ENCODE measurements at places on chromosomes 5 and 9.

GRCh38 chr5:100004969-100005368, 530.2 kb upstream of the FAM174A start:
- no peak for DNase-seq

- DNase-seq = no peak
Observed at GRCh38 chr9:113853333-113853732, 22.8 kb upstream of the ZNF618 start.

- DNase-seq = no peak
Observed at GRCh38 chr5:160835376-160835775, 16.6 kb downstream of the ATP10B start.

GRCh38 chr9:79673614-79674013, 101.8 kb downstream of the TLE4 start:
- DNase-seq = no peak

GRCh38 chr5:43042176-43042625, 2.1 kb upstream of the ANXA2R start:
- peak; percentile 72 for DNase-seq

- DNase-seq = no peak
Observed at GRCh38 chr9:84793251-84793650, 123.7 kb downstream of the NTRK2 start.

GRCh38 chr9:33438926-33439680, 8.3 kb downstream of the AQP3 start:
- no peak for DNase-seq

DNA sequence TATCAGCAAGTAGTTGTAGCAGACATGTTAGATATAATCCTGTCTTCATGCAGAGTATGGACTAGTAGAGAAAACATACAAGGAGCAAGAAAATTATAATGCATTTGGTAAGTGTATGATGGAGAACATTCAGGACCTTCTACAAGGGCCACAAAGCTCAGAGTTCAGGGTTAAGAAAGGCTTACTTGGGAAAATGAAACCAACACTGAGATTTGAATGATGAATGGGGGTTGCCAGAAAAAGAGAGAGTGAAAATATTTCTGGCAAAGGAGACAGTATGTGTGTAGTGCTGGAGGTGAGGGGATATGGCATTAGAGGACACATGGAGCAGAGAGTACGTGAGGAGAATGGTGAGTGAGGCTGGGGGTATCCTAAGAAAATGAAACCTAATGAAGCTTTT, 169.8 kb upstream of the STK32A start:
- no peak for DNase-seq

DNA sequence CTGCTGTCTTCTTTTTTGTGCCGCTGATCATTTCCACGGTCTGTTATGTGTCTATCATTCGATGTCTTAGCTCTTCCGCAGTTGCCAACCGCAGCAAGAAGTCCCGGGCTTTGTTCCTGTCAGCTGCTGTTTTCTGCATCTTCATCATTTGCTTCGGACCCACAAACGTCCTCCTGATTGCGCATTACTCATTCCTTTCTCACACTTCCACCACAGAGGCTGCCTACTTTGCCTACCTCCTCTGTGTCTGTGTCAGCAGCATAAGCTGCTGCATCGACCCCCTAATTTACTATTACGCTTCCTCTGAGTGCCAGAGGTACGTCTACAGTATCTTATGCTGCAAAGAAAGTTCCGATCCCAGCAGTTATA, 17.1 kb downstream of the F2R start:
- no peak for DNase-seq

DNA sequence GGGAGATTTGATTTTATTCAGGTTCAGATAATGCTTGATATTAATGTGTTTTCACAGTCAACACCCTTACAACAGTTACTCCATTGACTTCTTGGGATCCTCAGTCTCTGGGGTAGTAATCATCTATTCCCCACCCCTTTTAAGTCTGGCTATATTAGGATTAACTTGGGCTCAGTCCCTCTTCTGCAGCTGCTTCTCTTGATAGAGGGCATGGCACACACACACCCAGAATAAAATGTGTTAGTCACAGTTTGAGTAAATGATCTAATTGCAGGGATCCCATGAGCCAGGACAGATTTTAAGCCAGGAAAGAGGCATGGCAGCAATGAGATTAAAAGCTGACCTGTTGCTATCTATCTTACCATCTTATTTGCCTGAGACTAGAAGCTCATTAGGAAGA, 53.7 kb upstream of the VLDLR start:
- DNase-seq = no peak

DNA sequence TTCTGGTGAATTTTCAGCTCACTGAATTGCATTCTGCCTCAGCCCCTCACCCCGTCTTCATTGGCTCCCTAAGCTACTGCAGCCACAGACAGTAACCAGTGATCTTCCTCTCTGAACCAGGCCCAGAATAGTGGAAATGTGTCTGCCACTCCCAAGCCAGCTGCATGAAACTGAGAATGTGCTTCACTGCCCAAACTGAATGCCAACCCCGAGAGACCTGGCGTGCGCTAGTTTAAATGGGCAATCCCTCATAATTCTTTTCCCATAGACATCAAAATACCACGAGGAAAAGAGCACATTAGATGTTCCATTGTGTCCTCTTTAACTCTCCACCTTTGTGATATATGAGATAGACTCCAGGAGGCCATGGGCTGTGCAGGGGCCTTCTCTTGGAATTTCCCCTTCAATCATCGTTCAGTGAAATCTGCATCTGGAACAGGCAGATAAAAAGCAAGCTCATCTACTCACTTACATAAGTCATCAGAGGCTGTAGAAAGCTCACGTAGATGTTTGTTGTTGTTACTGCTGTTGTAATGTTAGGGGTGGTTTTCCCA, 320.2 kb downstream of the NFIB start:
- peak; percentile 34 for DNase-seq

DNA sequence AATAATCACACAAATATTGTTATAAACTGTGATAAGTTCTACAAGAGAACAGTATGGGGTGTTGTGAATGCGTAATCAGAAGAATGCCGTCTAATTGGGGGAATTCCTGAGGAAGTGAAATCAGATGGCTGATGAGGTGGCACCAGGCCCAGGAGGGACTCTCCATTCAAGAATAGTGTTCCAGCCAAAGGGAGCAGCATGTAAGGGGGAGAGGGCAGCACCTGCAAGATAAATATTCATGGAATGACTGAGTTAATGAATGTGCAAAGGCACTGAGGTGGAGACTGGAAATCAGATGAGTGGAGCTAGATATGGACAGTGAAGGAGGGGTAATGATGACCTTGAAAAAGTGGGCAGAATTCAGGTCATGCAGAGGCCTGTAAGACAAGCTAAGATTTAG, 250.6 kb downstream of the ARRDC3 start:
- no peak for DNase-seq

DNA sequence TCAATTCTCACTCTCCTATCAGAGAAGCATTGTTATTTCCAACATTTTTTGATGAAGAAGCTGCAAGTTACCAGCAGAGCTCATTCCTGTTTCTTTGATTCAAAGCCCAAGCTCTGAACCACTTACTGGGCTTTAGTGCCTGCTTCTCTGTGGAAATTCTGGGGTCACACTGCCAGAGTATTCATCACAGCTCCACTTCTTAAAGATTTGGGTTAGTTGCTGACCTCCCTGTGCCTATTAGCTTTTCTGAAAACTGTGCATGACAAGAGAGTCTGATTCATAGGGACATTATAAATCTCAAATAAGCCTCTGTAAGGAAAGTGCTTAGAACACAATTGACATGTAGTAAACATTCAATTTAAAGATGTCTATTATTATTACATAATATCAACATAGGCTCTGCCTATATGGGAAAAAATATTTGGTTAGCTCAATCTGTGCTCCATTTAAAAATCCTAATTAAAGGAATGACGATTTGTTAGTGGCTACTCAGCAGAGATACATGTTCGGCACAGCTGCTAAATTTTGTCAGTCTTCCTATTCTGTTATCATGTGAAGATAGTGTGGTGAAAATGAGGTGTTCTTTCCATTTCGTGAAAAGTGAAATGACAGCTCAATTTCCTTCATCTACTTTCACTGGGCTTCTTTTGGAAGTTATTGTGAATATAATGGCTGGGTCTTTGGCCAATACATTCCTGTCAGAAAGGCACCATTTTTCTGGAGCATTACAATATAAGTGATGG, 293.0 kb downstream of the KCTD16 start:
- DNase-seq = no peak

GRCh38 chr5:155406815-155407214, 393.3 kb downstream of the KIF4B start:
- DNase-seq = no peak

DNA sequence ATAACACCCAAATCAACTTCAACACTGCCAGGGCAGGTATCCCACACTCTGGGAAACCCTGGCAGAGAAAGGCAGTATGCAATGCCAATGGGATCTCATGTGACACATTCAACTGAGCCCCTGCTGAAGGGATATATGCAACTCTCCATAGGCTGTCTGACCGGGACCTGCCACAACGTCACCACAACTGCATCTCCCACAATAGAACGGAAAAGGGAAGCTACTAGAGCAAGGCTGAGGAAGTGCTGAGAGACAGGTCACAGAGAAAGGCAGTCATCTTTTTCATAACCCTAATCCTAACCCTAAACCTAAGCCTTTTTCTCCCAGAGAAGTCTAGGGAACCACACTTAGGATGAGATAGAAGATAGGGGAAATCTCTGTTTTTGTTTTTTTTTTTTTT, 345.9 kb upstream of the CD180 start:
- DNase-seq = no peak

DNA sequence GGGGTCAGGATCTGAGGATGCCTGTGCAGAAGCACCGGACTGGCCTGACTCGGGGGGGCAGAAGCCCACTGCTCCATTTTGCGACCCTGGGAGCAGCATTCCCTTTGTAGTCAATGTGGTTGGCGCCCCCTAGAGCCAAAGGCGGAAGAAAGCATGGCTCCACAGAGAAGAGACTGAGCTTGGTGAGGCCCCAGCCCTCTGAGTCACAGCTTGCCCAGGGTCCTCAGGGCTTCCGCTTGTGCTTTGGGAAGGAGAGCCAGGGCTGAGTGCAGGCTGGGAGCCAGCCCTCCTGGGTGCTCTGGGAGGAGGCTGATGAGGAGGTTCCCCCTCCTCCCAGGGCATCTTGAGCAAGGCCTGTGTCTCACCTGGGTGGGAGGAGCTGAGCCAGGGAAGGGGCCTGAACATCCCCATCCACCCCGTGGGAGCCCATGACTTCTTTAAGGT, 5.5 kb upstream of the AQP3 start:
- peak; percentile 87 for DNase-seq

DNA sequence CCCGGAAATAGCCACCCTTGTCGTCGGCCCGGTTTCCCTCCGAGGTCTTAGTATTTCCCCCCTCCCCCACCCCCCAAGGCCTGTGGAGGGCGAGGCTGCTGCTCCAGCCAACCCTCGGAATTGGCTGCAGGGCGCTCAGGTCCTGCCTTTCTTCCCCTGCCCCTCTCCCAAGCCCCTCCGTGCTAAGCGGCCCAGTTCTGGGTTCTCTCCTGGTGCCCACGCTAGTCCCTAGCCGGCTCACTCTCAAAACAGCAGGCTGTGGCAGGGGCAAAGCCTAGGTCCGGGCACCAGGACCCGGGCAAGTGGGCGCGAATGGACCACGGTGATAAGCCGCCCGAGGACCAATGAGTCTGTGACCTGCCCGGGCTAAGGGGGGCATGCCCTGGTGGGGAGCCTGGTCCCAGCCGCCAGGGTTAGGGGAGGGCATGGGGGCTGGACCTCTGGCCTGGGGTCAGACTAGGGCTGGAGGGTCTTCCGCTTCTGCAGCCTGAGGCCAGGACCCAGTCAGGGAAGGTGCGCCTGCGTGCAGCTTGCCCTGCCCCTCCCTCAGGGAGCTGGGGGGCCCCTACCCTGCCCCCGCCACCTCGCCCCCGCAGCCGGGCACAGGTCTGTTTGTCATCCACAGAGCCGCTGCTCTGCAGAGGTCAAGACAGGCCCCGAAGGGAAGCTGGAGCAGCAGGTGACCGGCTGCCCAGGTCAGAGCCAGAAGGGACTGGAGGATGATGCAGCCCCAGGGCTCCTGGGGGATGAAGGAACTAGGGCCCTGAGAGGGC, 5.0 kb upstream of the IRX4 start:
- no peak for DNase-seq

- no peak for DNase-seq
Observed at GRCh38 chr5:54324651-54325271, 14.4 kb upstream of the ARL15 start.

- DNase-seq = no peak
Observed at GRCh38 chr5:42876375-42876844, 64.7 kb upstream of the SELENOP start.

GRCh38 chr9:91067306-91067860, 265.8 kb downstream of the SYK start:
- no peak for DNase-seq

- no peak for DNase-seq
Observed at GRCh38 chr5:107786424-107786823, 115.7 kb upstream of the EFNA5 start.

DNA sequence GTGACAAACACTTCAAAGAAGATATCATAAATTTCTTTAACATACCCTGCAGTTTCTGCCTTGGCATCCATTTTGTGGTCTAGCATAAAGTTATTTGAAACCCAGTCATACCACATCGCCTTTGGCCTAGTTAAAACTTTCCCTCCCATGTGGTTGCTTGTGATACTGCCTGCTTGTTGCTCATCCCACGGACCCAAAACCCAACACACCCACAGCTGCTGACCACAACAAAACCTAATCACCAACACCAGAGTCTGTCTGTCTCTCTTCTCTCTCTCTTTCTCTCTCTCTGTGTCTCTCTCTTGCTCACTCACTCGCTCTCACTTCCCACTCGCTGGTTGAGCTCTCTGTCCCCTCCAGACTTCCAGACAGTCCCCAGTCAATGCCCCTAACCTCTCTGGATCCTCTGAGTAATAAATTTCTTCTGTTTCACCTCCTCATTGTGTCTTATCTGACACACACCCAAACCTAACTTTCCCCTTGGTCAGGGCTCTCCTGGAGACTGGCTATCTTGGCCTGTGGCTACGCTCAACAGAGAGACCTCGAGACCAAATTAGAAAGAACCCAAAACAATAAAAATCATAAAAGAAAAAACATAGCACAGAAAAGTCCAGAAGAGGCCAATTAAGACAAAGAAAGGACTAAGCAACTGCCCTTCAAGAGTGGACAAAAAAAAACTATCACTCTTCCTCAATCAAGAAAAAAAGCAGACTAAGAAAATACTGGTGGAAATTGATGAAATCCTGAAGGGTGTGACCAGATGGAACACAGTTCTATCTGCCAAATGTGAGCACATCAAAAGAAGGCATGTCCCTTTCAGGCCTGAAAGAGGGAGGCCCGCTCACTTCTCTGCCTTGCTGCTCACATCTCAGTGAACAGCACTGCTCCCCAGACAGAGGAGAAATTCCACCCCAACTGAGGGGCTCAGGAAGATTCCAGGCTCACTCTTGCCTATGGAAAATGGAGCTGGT, 41.5 kb downstream of the TTLL11 start:
- peak; percentile 69 for DNase-seq

DNA sequence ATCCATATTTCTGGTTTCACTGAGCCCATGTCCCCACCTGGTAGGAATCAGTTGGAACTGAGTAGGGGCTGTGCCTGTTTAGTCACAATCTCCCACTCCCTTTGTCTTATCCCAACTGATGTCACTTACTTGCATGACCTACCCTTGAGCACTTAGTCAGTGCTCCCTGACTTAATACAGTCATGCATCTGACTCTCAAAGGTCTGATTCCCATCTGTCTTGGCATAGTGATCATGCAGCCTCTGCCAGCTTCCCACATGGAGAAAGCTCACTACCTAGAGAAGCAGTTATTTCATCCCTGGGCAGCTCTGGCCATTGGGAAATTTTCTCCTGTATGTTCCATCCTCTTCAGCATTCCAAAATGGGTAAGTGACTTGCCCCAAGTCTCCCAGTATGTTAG, 24.8 kb downstream of the ABLIM3 start:
- DNase-seq = no peak

Data from iris pigment epithelial cell (primary cell).